ENCODE measurements at places on chromosomes 12 and 14.

DNA sequence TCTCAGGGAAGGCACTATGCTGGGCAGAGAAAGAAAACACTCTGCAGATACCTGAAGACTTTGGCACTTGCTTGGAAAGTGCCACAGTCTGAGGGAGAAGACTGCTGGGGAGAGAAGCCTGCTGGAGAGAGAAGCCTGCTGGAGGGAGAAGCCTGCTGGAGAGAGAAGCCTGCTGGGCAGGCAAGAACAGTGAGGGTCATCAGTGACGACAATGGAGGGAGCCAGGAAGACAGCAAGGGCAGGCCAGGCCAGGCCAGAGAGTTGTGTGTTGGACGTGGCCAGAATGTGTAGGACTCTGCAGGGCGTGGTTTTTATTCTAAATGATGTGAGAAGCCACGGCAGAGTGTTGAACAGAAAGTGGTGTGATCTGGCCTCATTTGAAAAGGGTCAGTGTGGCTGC is 185.3 kb upstream of the ABCD2 start:
- no peak for DNase-seq

DNA sequence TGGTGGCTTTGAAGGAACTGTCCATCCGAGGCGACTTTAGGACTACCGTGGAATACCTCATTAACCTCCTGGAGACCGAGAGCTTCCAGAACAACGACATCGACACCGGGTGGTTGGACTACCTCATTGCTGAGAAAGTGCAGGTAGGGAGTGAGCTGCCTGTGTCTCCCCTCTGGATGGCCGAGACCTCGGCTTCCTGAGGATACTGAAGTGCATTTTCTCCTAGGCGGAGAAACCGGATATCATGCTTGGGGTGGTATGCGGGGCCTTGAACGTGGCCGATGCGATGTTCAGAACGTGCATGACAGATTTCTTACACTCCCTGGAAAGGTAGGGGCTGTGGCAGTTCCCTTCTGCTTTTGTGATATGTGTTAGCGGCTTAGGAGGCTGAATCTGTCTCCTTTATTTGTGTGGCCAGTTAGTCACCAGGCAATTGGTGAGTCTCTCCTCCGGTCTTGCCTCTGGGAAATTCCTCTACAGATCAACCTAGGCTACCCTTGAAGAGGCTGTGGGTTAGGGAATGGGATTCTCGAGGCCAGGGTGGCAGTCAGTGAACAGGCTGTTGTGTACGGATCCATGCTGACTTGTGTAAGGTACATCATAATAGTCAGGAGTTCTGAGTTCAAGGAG is 75.3 kb downstream of the ACACB start:
- DNase-seq = no peak

GRCh38 chr14:75605916-75606315 is 27.5 kb downstream of the FLVCR2 start:
- DNase-seq = no peak

DNA sequence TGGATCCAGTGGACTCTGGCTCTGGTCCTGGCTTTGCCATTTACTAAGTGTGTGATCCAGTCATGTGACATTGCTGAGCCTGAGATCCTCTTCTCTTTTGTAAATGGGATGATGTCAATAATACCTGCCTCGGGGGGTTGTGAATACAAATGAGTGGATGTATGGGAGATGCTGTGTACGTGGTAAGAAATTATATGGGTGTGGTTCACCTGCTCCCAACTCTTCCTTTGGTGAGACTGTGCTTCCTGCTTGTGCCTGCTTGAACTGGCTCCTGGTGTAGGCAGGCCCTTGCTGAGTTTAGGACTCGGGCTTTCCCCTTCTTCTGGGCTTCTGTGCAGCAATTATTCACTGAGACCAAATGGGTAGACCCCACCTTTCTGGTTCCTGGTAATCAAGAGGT is 189.5 kb upstream of the FRMD6 start:
- no peak for DNase-seq

DNA sequence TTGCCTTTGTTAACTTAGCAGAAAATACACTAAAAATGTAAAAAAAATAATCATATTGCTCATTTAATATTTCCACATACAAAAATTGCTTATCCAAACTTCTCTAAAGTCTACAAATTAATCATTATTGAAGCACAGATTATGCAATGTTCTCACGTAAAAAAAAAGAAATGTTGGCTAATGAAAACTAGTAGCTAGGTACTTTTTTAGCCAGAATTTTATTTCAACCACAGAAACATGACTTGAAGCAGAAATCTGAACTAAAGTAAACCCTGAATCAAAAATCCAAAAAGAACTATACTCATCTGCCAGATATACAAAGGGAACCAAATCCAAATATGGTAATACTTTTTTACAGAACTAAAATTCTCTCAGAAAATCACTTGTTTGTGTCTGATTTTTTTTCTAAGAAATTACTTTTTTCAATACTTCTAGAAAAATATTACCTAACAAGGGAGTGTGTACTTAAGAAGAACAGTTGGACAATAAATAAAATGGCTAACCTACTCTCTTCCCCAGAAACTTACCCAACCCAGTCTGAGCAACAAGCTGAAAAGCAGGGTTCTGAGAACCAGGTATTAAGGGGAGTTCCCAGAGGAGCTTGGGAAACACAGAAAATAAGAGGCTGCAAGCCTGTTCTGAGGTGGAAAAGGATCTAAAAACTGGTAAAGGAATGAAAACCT is 78.4 kb upstream of the RAP1B start:
- no peak for DNase-seq

- DNase-seq = no peak
These were observed 39.6 kb downstream of the HECTD4 start for GRCh38 chr12:112342587-112342986.

GRCh38 chr14:90087433-90087832 is 25.6 kb downstream of the KCNK13 start:
- DNase-seq = no peak

DNA sequence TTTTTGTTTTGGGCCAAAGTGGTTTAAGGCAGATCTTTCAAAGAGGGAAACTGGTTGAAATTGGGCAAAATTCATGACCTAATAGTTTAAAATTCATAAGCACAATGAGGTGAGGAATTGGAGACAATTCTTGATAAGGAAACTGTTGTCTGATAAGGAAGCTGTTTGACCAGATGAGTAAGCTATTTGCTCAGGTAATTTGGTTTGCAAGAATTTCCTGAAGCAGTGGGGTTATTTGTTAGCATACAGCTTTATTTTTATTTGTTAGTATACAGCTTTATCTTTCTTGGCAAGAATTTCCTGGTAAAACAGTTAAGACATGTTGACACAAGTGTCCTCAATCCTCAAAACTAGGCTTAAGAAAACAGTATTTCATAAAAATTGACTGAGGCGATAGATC is 559.0 kb downstream of the GALC start:
- DNase-seq = no peak

- no peak for DNase-seq
These were observed 49.4 kb downstream of the SLC15A5 start for GRCh38 chr12:16228067-16228466.

DNA sequence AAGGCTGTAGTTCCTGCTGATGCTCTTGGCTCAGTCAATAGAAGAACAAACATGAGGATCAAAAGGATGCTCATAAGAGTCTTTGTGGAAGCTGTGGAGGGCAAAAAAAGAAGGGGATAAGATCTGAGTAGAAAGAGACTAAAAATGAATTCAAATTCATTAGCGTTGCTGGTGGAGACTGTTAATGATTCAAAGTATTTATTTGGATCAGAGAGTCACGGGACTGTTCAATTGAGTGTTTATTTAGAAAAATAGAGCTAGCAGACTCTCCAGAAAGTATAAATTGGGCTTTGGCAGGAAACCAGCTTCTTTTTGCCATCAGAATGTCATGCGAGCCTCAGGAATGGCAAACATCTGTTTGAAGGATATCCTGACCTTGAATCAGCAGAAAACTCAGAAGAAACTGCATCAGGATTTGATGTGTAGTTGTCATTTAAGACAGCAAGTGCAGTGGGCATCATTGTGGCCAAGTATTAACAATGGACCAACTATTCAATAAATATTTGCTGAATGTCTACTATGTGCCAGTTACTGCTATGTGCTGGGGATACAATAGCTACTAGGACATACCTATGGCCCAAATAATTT is 126.4 kb downstream of the TBC1D30 start:
- DNase-seq = no peak

DNA sequence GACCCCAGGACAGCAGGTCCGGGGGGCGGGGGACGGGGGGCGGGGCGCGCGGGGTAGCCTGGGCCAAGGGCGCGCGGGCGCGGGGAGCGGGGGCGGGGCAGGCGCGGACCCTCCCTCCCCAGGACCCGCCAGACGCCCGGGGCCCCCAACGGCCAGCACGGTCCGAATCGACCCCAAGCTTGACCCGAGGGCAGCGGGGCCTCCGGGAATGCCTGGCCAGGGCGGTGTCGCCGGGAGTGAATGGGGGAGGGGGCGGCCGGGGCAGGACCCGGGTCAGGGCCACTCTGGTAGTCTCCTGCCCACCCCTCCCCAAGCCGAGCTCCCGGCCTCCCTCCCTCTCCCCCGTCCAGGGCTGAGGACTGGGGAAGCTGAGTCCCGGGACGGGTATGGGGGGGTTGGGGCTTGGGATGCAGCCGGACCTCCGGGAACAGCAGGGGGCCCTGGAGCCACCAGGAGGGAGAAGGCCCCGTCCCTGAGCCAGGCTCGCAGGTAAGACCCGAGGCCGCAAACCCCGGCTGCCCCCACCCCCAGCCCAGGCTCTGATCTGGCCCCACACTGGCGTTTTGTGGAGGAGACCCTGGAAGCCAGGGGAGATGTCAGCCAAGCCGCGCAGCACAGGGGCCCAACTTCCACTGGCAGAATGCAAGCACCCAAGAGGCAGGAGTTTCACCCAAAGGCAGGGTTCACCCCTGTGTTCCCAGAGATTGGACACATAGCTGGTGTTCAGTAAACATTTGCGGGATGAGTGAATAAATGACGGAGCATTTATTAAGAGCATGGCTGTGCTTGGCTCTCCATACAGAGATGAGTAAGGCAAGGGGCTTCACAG is 545 bp upstream of the GALNT9 start:
- DNase-seq = no peak

DNA sequence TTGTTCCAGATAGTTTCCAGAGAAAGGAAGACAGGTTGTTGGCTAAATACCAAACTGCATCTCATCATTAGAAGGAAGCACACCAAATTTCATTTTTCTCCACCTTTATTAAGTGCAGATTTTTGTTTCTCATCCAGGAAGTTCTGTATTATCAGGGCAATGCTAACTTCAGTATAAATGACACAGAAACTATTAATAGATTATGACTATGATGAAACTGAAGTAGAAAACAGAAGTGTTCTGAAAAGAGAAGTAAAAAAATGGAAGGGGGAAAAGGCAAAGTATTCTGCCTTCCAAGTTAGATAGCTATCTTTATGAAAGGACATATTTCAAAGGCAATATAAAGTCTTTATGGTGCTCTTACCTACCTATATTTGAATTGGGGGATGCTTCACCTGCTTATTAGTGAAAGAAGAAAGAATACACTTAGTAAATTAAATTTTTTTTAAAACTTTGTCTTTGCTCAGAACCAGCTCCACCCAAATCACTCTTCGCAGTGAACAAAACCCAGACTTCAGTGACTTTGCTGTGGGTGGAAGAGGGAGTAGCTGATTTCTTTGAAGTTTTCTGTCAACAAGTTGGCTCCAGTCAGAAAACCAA is 223.9 kb downstream of the PTPRO start:
- DNase-seq = no peak

GRCh38 chr14:94974893-94975292 is 182.4 kb downstream of the DICER1 start:
- DNase-seq = no peak

DNA sequence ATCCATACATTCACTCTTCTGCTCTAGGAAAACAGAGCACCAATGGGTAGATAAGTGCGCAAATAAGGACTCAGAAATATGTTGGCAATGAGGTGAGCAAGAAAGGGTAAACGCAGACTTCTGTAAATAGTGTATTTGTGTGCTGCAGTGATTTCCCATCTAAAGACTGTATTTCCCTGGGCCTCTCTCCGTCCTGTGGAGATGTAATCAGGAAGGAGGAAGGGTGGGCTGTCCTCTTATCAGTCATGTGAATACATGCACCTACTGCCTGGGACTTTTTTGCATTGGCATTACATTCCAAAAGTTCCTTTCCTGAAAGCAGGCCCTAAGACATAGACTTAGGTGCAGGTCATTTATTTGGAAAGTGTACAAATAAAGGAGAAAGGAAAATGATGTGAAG is 114.5 kb downstream of the OTOGL start:
- DNase-seq = no peak

- DNase-seq = no peak
These were observed 68.8 kb upstream of the SLC8A3 start for GRCh38 chr14:70257526-70257925.

GRCh38 chr14:99233222-99234035 is 38.6 kb downstream of the BCL11B start:
- DNase-seq = no peak

DNA sequence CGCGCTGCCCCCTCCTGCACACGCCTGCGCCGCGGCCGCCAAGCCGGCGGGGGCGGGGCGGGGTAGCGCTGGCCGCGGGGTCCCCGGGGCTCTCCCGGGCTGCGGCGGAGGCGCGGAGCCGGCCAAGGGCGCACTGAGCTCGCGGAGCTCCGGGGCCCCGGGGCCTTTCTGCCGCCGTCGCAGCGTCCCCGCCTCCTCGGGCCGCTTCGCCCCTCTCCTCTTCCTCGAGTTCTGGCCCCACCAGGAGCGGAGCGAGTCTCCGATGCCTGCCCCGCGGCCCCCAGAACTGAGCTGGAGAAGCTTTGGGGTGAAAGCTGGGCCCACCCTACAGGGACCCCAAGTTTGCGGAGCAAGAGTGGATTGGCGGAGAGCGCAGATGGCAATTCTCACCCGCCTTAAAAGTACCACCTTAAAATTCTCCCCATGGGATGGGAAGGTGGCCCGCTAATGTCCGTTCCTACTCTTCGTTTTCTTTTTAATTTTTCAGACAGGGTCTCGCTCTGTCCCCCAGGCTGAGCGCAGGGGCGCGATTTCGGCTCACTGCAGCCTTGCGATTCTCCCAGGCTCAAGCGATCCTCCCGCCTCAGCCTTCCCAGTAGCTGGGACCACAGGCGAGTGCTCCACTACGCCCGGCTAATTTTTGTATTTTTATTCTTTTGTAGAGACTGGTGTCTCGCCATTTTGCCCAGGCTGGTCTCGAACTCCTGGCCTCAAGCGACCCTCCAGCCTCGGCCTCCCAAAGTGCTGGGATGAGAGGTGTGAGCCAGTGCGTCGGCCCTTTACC is 129.6 kb downstream of the NDUFA12 start:
- no peak for DNase-seq

DNA sequence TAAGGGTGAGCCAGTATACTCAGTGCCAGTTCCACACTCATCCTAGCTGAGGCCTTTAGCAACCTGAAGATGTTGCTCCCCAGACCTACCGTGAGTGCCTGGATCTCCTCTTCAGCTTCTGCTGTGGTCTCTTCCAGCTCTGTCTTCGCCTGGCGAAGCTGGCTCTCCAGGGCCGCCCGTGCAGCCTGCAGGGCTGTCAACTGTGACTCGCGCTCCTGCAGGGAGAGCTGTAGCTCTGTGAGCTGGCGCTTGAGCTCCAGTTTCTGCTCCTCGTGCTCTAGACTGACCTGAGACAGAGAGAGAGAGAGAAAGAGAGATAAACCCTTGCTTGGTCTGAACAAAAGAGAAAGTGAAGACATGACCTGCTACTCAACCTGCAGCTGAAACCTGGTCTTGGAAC is 84.0 kb downstream of the PRKAB1 start:
- DNase-seq = no peak
